ENCODE measurements at places on chromosomes 12 and 14.

GRCh38 chr12:105750096-105750495 is 388.7 kb downstream of the NUAK1 start:
- DNase-seq = no peak

DNA sequence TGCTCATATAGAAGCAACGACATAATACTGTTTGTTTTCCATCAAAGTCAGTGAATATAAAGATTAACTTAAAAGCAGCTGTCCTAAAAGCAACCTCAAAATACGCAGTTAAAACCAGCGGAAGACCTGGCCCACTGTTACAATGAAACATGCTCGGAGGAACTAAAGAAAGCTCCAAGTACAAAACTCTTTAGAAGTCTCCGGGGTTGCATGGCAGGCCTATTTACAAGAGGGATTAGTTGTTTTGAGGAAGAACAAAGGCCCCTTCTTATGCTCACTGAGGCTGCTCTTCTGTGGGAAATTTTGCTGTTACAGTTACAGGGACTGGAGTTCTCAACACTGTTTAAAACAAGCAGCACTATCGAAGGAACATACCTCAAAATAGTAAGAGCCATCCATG is 75.9 kb upstream of the C12orf71 start:
- peak; percentile 38 for DNase-seq

DNA sequence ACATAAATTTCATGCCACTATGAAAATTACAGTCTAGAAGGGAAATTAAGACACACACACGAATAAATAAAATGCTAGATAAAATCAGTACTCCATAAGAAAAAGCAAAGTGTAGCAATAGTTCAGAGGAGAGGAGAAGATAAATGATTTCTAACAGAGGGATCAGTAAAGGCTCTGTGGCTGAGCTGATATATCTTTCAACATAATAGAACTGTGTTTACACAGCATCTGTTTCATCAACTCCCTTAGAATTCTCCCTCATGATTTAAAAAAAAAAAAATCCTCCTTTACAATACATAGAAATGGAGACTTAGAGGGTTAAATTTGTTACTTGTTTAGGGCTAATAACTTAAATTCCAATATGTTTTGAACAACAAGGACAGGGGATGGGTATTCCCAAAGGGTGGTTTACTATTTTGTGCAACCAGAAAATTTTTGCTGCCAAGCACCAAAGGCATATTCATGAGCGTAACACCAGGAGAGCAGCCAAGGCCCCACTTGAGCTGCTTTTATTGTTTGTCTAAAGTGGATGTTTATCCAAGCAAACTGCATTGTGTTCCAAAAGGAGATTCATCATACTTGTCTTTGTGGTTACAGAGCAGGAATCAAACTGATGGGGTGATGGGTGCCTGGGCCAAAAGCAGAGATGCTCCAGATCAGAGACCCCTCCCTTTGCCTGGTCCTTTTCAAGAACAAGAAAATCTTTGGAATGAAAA is 162.7 kb downstream of the BMP4 start:
- DNase-seq = no peak

GRCh38 chr14:29553427-29553826 is 374.2 kb downstream of the PRKD1 start:
- no peak for DNase-seq

DNA sequence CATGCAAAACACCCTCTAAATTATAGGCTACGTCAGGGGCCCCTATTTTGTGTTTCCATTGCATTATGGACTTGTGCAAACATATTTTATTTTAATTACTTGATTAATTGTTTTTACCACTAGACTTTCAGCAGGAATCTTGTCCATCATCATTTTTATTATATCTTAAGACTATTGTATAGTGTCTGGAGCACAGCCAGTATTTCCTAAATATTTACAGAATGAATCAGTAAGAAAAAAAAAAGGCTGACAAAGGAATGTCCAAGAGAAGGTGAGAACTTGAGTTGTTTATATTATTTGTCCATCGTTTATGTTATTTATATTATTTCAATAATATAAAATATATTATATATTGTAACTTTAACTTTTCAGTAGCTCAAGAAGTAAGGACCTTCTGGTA is 664.7 kb downstream of the SLC6A15 start:
- no peak for DNase-seq

DNA sequence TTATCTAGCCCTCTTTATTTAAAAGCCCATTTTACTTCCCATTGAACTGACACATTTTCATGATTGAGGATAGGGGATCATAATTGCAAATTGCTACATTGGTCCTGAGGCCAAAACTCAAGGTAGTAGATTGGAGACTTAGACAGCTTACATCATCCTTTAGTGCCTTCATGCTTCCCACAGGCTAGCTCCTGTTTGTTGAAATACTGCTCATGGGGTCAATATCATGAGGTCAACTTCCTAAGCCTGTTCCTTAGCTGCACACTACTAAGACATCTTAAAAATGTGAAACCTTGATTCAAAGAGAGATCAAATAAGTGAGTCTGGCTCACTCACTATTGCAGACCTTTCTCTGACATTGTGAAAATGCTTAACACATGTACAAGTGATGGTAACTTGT is 113.0 kb downstream of the TBC1D30 start:
- DNase-seq = no peak

DNA sequence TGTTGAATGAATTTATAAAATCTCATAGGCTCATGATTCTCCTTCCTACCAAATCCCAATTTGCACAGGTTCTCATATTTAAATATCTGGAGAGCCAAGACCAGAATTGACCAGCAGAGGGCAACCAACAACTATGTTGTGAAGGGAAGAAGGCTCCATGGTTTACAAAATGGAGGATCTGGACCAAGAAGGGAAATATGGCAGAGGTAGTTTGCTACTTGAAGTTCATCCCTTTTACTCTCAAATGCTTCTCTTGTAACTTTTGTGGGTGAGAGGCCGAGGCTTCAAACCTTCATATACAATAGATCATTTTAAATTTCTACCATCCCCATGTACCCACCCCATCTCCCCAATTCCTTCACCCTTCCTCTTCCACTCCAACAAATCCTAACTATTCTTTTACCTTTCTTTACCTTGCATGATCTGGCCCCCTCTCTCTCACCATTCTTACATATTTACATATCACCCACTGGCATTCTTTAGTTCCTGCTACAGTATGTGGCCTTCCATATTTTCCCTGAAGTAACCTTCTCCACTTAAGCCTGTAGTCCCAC is 3.8 kb upstream of the SMARCC2 start:
- DNase-seq = peak; percentile 65
